OCI-M1 (cell line): ENCODE measurements at places on chromosomes 4 and X.

DNA sequence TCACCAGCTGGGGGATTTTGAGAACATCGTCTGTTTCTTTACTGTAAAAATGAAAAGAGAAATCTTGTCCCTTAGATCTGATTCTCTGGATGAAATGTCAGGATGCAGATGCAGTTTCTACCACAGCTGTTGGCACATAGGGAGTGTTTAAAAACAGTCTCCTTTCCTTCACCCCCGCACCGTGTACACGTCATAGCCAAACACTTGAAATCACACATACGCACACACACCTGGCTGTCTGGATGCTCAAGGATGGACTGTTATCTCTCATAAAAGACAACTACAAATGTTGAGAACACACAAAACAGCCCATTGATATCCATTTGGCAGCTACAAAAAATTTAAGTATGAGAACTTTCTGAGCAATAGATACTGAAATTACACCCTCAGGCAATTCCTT lies 275.8 kb upstream of the CLNK start:
- DNase-seq: no peak

- no peak for DNase-seq
Measured at GRCh38 chr4:91935217-91935616, 368.5 kb upstream of the GRID2 start.

DNA sequence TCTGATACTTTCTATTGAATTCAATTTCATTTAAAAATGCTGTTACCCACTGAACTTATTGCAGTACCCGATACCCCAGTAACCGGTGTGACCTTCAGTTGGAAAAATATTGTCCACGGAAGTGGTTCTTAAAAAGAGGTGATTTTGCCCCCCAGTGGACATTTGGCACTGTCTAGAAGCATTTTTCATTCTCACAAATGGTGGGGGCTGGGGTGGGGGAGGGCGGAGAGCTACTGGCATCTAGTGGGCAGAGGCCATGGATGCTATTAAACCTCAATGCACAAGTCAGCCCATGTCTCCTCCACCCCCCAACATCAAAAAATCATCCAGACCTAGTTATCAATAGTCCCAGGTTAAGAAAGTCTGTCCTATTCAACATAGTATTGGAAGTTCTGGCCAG lies 19.6 kb upstream of the CHM start:
- DNase-seq: no peak

DNA sequence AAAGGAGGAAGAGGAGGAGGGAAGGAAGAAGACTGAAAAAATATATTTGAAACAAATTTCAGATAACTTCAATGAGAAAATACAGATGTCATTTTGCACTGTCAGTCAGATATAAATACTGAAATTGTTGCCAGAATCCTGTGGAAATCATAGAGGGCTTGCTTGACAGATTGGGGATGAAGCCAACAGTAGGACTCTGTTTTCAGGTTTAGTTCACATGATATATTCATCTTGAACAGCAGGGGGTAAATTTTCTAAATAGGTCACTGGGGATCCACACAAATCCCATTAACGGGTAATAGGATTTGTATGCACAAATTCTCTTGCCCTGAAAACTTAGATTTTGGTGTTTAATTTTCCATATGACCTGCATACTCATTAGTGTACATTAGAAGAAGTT lies 103.3 kb upstream of the PCDH18 start:
- DNase-seq: no peak

GRCh38 chr4:113052379-113052951 lies 3.0 kb downstream of the ANK2 start:
- peak; percentile 96 for DNase-seq

DNA sequence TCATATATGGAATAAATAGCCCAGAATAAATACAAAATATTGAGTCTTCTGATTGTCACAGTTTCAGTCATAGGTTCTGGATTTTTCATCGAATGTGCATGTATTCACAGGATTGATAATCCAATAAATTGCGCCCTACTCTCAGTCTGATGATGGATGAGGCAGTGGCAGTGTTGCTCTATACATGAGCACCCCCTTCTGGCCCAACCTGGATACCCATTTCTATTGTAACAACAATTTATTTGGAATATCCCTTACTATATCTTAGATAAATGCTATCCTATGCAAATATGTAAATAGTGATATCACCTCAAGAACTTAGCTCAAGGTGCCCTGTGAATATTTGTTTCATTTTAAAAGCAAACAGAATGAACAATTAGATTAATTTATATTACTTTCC lies 733.7 kb upstream of the PABPC4L start:
- peak; percentile 62 for DNase-seq

DNA sequence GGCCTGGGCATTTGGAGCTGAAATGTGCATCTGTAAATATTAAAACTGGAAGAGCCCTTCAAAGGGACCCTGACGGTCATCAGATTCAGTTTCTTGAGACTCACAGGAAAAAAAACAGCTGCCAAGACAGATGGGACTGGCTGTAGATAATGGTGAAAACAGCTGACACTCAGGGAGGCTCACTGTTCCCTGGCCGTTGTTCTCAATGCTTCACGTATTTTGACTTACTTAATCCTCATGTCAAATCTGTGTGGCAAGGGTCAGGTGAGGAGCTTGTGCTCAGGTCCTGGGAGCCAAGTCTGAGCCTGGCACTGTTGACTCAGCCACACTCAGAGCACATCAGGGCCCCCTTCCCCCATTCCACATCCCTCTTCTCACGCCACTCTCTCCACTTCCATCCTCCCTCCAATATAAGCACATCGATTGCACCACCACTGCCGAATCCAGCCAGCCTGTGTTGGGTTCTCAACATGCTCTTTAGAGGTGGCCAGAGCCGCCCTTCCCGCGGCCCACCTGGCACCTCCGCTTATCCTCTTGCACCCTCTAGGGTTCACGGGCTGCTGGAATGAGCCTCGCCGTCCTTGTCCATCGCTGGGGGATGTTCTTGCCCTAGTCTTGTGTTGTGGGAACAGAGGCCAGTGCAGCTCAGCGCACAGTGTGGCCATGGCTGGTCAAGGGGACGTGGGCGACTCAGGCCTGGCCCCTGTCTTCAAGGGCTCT lies 40.1 kb downstream of the EVC start:
- no peak for DNase-seq

- DNase-seq: peak; percentile 51
Measured at GRCh38 chr4:45349859-45350258, 623.5 kb upstream of the GNPDA2 start.

DNA sequence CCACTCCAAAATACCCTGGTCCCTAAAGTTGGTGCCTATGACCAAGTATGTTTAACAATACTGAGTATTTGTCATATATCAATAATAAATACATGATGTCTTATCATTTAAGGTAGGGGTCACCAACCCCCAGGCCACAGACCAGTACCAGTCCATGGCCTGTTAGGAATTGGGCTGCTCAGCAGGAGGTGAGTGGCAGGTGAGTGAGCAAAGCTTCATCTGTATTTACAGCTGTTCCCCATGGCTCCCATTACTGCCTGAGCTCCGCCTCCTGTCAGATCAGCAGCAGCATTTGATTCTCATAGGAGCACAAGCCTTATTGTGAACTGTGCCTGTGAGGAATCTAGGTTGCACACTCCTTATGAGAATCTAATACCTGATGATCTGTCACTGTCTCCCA lies 126.2 kb downstream of the HNRNPD start:
- no peak for DNase-seq

- no peak for DNase-seq
Measured at GRCh38 chrX:23383411-23383810, 48.8 kb downstream of the PTCHD1 start.

DNA sequence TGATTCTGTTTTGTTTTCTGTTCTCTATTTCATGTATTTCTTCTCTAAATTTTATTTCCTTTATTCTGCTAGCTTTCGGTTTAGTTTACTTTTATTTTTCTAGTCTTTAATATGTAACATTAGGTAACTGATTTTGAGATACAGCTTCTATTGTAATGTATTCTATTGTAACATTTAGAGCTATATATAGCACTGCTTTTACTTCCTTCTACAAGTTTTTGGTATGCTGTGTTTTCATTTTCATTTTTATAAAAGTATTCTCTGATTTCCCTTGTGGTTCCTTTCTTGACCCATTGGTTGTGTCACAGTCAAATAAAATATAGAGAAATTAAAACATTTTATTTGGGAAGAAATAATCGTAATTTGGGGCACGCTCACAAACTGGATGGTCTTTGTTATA lies 13.9 kb upstream of the CT47A1 start:
- DNase-seq: peak; percentile 12

DNA sequence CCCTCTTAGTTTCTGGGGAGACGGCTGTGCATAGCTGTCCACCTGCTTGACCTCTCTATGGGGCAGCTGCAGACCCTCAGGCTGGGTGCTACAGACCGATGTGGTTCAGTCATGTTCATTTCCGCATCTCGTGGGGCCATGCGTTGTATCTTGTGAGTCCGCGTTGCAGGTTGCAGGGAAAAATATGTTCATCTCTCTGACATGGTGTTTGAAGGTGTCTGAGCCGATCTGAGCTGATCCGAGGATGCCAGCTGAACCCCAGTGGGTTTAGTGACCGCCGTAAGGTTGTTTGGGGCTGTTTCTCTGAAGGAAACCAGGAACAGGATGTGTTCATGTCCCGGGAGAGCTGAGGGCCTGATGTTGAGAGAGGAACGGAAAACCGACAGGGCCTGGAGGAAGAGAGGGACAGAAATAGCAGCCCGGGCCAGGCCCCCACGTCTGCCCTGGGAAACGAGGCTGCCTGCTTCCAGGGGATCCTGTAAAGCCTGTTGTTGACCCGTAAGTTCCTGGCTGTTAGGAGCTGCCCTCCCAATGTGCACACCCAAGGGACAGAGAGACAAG lies 9.8 kb upstream of the P2RY8 start:
- DNase-seq: no peak

- no peak for DNase-seq
Measured at GRCh38 chr4:109179061-109179460, 123.4 kb downstream of the COL25A1 start.

DNA sequence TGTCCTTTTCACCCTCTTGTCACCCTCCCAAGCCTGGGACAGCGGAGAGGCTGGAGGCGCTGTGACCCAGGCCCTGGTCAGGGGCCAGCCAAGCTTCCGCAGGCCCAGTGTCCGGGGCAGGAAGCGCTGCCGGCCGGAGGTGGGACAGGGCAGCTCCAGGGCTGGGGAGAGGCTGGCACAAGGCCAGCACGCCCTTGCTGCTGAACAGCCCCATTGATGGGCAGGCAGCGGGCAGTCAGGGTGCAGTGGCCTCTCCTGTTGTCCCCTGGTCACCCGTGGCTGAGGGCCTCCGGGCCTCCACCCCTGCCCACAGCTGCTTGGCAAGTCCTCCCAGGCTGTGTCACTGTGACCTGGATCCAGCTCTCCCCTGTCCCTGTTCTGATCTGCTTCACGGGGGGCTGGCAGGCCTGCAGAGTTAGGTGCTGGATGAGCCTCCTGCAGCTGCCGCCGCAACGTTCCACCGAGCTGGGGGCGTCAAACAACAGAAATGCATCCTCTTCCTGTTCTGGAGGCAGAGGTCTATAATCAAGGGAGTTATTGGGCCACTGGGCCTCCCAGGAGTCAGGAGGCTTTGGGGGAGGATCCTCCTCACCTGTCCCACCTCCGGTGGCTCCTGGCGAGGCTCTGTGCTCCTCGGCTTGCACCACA lies 107.9 kb downstream of the PSAPL1 start:
- DNase-seq: no peak

GRCh38 chr4:83378419-83378818 lies 43.8 kb upstream of the HPSE start:
- peak; percentile 38 for DNase-seq

DNA sequence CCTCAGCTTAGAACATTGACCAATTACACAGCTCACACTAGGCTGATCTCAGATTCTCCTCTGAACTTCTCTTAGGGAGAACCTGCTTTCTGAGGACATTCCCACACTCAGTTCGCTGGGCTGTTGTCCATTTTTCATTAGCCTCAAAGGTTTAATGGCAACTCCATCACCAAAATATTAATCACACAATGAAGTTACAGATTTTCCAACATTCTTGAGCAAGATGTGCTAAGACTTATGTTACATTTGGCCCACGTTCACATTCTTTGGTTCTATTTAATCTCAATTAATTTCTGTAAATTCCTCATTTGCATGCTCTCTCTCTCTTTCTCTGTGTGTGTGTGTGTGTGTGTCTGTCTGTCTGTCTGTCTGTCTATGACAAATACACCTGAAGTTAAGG lies 82.3 kb upstream of the EDNRA start:
- no peak for DNase-seq

DNA sequence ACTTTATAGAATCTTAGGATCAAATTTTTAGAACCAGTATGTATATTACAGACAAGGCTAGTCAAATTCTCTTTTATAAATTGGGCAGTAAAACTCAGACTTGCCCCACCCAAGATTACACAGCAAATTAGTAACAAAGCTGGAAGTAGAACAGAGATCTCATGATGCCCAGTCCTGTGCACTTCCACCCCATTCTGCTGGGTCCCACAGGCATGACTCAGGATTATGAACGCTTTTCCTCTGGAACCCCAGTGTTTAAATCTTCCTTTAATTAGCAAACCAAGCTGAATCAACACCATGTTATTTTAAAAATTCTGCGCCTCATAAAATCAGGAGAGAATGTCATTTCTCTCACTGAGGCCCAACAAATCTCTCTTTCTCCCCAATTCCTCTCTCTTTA lies 1.5 kb upstream of the IL13RA2 start:
- no peak for DNase-seq

DNA sequence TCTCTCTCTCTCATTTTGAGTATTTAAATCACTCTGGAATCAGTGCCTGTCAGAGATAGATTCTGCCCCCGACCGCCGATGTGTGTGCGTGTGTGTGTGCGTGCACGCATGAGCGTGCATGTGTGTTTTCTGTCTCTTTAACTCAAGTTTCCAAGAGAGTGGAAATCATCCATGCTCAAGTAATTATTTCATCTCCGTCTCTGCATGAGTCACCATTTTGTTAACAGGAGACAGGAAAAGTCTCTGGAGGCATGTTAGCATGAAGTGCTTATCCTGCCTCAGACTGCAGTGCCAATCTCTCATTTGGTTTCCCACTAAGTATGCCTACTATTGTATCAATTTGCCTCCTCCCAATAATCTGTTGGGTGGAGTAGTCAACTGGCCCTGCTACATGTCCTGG lies 182.9 kb upstream of the NHS start:
- no peak for DNase-seq

DNA sequence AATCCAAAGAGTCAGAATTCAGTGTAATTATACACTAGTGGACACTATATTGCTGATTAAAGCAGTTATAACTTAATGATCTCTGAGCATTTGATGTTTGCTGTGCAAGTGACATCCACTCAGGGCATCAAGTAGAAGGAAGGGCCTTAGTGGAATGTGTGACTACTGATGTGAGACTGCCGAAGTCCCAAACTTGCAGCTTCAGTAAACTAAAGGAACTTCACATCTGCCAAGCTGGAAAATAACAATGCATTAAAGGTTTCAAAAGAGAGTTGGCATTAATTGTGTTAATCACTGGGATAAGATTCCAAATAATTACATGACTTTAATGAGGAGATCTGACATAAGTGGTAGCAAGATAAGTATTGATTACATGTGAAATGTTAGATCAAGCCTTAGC lies 52.5 kb upstream of the SLC25A4 start:
- DNase-seq: no peak

DNA sequence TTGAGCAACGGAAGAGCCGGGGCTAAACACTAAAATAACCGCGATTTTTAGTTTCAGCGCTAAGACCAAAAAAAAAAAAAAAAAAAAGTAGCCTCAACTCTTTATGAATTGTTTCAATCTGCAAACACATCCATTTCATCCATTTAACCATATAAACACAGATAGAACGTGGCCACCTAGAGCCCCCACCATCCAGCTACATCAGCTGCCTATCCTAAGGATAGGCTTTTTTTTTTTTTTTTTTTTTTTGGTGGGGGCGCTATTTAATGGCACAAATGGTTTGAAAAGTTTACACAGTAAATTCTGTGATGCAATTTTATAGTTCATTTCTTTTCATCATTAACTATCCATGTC lies 492 bp upstream of the HDAC8 start:
- DNase-seq: no peak
